ENCODE measurements at places on chromosomes 5 and 9.
A peak's percentile ranks its signal among the peaks of the same experiment; 100 is the strongest.

GRCh38 chr9:34636791-34637355 is 714 bp downstream of the SIGMAR1 start:
- no peak for DNase-seq

GRCh38 chr9:98316445-98317133 is 61.1 kb upstream of the TBC1D2 start:
- DNase-seq, result no peak

DNA sequence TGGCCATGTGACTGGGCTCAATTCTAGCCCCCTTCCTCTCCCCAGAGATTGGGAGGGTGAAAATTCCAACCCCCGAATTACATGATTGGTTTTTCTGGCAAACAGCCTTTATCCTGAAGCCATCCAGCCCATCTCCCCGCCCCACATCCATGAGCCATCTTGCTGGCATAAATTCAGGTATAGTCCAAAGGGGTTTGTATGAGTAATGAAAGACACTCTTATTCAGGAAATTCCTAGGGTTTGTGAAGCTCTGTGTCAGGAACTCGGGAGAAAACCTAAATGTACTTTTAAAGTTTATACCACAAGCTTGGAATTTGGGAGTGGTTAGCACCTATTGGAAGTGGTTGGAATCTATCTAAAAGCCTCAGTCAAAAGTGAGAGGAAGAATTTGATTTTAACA is 80.6 kb upstream of the SIMC1 start:
- DNase-seq, result peak; percentile 6

GRCh38 chr9:98797491-98797890 is 1.1 kb upstream of the ANKS6 start:
- no peak for DNase-seq

DNA sequence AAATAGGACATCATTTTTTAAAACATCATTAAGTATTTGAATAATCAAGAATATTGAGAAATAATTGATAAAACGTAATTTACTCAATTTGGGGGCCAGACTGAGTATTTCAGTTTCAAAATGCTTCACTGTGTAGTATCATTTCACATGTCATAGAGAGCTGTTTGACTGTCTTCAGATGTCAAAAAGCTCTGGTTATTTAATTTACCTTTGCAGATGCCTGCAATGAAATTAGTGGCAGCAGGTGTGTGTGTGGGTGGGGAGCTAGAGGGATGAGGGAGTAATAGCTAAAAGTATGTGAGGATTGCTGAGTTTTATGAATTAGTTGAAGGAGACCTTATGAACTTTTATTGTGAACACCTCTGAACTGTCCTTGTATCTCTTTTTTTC is 567.2 kb upstream of the MEF2C start:
- DNase-seq, result no peak

Measured in BJ (cell line).